ENCODE measurements at places on chromosomes 6 and 20.

- DNase-seq, result peak; percentile 75
Observed at GRCh38 chr6:152232501-152233151, 404.5 kb downstream of the SYNE1 start.

DNA sequence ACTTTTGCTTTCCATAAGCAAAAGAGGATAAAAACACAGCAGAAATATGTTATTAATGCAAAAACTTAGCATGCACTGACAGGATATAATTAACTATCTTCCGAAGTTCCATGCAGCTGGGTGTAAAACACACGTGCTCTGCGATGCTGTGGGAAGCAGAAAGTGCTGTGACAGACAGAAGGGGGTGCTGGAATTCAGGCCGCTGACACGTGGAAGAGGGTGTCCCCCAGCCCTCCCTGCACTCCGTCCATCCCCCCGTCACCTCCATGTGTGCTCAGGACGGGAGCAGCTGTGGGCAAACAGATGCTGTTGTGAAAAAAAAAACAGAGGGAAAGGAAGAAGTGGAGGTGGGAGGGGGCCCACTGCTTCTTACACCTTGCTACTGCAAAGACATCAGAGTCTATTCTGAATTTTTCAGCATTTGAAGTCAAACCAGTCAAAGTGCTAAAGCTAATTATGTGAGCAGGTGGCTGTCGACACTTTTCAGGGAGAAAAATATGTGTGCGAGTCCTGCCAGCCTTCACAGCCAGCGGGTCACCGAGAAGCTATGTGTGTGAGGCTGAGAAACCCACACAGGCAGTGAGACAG lies 175.9 kb upstream of the AFDN start:
- DNase-seq, result no peak

DNA sequence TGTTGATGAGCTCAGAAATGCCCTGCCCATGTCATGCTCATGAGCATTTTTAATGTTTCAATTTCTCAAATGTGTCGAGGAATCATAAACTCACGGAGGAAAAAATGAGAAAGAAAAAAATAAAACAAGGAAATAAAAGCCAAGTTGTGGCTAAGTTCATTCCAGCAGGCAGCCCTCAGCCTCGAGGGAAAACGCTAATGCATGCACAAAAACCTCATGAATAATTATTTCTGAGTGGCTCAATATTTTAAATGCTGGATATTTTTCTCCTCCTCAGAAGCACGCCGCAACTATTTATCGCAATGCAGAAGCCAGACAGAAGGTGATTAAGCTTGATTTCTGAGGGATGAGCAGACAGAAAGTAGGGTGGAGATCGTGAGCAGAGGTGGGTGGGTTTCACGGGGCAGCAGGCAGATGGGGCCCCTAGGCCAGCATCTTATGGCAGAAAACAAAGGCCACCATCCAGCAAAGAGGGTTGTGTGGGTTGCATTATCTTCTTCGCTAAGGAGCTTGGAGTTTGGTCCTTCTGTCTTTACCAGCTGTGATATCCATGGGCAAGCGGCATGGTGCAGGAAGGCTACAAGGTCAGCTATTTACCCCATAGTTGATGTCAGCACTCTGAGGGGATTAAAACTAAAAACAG lies 151.5 kb upstream of the LRFN2 start:
- no peak for DNase-seq

DNA sequence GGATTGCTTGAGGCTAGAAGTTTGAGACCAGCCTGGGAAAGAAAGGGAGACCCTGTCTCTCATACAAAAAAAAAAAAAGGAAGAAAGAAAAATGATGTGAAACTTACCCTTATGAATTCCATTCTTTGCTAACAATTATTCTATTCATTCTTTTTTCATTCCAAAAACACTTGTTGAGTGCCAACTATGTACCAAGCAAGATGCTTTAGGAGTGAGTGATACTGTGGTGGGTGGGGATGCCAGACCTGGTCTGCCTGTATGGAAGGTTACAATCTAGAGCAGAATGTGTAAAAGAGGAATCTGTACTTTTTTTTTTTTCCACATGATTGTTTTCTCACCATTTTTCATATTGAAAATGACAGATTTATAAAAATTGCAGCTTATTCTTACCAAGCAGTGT lies 73.8 kb upstream of the TULP1 start:
- no peak for DNase-seq

DNA sequence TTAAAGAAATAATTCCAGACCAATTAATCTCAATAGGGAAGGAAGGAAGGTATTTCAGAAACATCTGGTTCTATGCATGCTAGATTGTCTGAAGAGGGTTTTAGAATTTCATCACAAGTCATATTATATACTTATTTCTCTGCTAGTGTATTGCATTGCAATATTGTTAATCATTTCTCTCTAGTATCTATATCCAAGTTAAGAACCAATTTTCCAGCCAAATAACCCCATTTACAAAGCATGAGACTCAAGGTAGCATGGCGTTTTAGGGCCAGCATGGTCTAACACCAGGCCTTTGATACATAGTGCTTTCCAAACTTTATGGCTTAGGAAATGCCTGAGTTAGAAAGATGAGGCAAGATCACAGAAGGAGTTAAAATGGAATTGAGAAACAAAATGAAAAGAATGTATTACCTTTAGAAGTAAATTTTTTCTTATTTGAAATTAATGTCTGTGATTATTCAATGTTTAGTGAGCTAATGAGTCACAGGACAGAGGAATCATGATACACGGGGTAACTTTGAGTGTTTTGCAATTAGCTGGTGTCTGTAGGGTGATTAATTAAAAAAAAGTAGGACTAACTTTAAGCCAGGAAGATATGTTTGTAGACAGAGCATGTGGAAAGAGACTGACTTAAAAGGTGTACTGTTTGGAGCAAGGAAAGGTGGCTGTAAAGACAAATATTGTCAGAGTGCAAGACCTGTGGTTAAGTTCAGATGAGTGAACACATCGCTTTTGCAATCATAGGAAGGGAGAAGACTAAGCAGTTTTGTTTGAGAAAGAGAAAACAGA lies 1006.2 kb upstream of the CITED2 start:
- DNase-seq, result peak; percentile 86
